ENCODE measurements at places on chromosomes 6 and 20. TPM values are rescaled to one million over a fixed set of nuclear protein-coding genes. Genes with fewer than 3 reads are reported as not detected.
A peak's percentile ranks its signal among the peaks of the same experiment; 100 is the strongest.

ACTL10 gene
- total RNA-seq, result 0.39 TPM

- H3K4me1 ChIP-seq, result no peaks in the 10 kb centered on the region
- peaks cover 40% of the 10 kb centered on the region for H3K36me3 ChIP-seq
- no peak for DNase-seq
- H3K4me3 ChIP-seq, result no peak overlapping the region
Observed at GRCh38 chr6:142761756-142762155, 183.2 kb downstream of the HIVEP2 start.

- H3K4me1 ChIP-seq, result no peaks in the 10 kb centered on the region
- H3K4me3 ChIP-seq, result no peak overlapping the region
- no peak overlapping the region for H3K27ac ChIP-seq
Observed at GRCh38 chr6:53937461-53937860, 142.7 kb downstream of the LRRC1 start.

DNA sequence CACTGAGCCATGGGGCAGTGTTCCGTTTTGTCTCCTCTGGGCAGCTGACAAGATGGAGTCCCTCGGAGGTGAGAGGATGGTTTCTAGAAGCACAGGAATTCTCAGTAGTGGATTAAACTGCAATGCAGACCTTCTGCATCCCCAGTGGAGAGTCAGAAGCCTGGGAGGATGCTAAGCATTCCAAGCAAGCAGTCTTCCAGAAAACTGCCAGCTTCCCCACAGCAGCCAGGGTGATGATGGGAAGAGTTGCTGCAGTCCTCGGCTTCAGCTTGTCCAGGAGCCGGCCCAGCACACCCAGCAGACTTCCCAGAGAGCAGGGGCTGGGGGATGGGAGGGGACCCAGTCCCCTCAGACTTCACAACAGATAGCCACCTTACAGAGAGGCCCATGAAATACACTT is 163.6 kb downstream of the LY86 start:
- DNase-seq, result no peak
- peaks cover 41% of the 10 kb centered on the region for H3K4me1 ChIP-seq
- peak overlapping the region; percentile 98 for H3K27ac ChIP-seq
- H3K27me3 ChIP-seq, result no peaks in the 10 kb centered on the region
- H3K4me3 ChIP-seq, result no peak overlapping the region

DNA sequence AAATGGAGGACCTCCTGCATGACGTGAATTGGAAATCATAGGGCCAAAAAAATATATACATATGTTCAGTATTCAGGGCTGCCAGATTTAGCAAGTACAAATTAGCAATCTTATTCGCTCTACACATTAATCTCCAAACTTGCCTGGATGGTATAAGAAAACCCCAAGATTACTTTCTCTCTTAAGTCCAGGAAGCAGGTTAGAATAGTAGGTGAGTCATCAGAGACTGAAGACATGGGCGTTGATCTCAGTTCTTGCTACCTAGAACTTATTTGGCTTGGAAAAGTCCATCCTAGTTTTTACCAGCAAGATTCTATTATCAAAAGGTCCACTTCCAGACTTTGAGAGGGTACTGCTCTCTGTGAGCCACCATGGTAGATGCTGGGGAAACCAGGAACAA is 47.4 kb downstream of the GPR63 start:
- DNase-seq, result no peak
- H3K4me3 ChIP-seq, result no peak overlapping the region
- no peaks in the 10 kb centered on the region for H3K4me1 ChIP-seq
- no peaks in the 10 kb centered on the region for H3K36me3 ChIP-seq
- H3K27ac ChIP-seq, result no peak overlapping the region

DNA sequence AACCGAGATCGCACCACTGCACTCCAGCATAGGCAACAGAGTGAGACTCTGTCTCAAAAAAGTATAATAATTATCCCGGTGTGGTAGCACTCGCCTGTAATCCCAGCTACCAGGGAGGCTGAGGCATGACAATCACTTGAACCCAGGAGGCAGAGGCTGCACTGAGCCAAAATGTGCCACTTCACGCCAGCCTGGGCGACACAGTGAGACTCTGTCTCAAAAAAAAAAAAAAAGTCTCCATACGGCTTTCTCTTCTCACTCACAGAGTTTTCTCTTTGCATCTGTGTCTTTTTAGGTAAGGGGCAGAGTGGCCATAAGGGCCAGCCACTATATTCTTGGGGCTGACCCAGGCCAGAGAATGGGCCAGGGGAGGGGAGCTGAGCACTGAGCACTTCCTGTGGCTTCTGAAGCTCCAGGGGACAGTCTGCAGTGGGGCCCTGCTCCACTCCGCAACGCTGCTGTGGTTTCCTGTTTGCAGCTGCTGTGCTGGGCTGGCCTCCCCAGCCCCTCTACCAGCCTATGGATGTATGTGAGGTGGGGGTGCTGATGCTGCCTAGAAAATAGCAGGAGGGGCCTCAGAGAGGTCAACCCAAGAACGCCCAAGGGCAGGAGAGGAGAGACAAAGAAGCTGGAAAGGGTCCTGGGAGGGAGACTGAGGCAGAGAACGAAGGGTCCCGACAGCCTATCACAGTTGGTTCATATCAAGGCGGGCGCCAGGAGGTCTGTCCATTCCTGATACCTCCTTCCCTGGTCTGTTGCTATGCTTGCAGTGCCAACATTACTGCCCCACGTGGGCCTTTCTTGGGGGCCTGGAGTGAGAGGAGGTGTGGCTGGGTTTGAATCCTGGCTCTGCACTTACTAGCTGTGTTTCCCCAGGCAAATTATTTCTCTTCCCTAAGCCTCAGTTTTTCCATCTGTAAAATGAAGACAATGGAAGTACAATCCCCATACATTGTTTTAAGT is 16.0 kb downstream of the SLA2 start:
- DNase-seq, result no peak
- no peaks in the 10 kb centered on the region for H3K27me3 ChIP-seq
- H3K4me3 ChIP-seq, result no peak overlapping the region
- H3K36me3 ChIP-seq, result no peaks in the 10 kb centered on the region
